ENCODE measurements at places on chromosomes 11 and 22. TPM values are rescaled to one million over a fixed set of nuclear protein-coding genes. Genes with fewer than 3 reads are reported as not detected.

- no peak for DNase-seq
Measured at GRCh38 chr11:48052183-48053044, 72.1 kb downstream of the PTPRJ start.

DNA sequence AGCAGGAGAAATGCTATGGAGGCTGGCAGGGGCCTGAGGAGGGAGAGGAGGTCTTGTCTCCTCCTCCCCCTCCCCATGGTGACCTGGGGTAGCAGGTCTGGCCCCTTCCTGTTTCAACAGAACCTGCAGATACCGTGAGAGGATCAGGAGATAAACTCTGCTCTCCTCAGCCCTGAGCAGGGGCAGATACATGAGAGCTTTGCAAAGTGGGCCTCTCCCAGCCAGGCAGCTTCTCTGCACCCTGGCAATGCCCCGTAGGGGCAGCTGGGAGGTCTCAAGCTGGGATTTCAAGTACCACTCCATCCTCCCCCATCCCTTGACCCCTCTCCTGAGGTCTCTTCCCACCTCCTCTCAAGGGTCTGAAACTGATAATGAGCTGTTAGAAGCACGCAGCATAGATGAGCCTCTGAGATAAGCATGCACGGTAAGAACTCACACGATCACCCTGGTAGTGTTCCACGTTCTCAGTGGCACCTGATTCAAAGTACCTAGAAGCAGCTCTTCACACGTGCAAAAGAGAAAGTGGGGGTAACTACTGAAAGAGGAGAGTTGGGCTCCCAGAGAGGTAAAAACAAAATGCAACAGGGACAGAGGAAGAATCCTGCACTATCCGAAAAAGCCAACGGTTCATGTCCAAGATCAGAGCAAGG, 4.9 kb upstream of the CCDC86 start:
- DNase-seq = no peak

GRCh38 chr22:42814616-42815015, 42.5 kb downstream of the ARFGAP3 start:
- no peak for DNase-seq

DNA sequence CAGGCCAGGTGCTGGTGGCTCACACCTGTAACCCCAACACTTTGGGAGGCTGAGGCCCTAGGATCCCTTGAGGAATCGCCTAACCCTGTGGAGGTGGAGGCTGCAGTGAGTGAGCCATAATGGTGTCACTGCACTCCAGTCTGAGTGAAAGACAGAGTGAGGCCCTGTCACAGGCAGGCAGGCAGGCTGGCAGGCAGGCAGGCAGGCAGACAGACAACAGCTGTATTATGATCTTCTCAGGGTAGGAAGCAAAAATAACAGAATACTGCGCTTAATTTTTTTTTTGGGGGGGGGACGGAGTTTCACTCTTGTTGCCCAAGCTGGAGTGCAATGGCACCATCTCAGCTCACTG, 3901.6 kb upstream of the OR11H1 start:
- no peak for DNase-seq

DNA sequence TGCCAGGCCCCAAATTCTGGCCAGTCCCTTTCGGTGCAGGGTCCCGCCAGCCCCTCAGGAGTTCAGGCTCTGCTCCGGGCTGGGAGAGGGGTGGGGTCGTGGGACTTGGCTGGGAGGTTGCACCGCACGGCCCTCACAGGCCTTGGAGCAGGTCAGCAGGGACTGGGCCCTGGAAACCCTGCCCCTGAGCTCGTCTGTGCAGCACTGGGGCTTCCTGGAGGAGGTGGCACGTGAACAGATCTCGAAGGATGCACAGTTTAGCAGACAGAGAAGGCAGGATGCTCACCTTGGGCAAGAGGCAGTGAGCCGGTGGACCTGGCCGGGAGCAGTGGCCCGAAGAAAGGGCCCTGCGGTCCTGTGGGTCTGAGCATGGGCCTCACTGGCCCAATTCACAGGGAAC, 70.0 kb downstream of the WNT7B start:
- DNase-seq = no peak

GRCh38 chr11:37110385-37110784, 512.3 kb upstream of the RAG2 start:
- DNase-seq = no peak

GRCh38 chr22:27996529-27996925, 77.5 kb upstream of the PITPNB start:
- DNase-seq = no peak

The SAA4 gene
- polyA plus RNA-seq = 1,462 TPM

GRCh38 chr22:49153921-49154320, 673.8 kb downstream of the BRD1 start:
- DNase-seq = no peak

The HNRNPUL2 gene
- polyA plus RNA-seq = 12.0 TPM

The FAM180B gene
- not detected for polyA plus RNA-seq

The LRRC10B gene
- 0.03 TPM for polyA plus RNA-seq

GRCh38 chr11:47987310-47987709, 7.0 kb downstream of the PTPRJ start:
- no peak for DNase-seq

Data from liver (tissue), 10 donors.